ENCODE measurements at places on chromosomes 7 and 10. TPM values are rescaled to one million over a fixed set of nuclear protein-coding genes. Genes with fewer than 3 reads are reported as not detected.

AGBL3 gene
- total RNA-seq: 2.4 TPM

DYDC2 gene
- total RNA-seq: not detected

CALML3 gene
- not detected for total RNA-seq

DNA sequence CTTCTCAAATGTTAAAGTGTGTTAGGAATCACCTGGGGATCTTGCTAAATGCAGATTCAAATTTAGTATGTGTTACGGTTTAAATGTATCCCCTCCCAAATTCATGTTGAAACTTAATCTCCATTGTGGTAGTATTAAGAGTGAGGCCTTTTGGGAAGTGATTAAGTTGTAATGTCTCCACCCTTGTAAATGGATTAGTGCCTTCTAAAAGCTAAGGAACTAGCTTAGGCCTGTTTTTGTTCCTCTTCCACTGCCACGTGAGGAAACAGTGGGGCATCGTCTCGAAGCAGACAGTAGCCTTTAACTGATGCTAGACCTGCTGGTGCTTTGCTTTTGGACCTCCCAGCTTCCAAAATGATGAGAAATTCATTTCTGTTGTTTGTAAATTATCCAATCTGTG lies 52.3 kb upstream of the SEMA3D start:
- DNase-seq: peak; percentile 15

- DNase-seq: peak; percentile 22
These were observed 142.8 kb downstream of the LSM5 start for GRCh38 chr7:32347244-32347828.

DNA sequence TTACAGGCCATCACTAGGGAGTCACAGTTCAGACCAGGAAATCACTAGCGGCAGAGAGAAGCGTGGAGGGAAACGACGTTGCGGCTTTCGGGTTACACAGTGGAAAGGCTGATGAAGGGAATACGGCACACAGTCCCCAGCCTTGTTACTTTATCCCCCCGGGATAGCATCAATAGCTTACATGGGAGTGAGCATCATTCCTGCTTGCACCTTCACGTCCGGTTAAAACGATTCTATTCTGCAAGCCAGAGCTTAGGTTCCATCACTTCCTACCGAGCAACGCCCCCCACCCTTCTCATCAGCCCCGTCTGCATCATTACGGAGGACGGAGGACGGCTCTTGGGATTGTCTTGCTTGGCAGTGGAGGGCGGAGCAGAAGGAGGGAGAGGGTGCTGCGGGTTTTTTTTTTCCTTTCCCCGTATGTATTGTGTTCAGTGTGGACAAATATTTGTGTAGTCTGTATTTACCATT lies 124.9 kb downstream of the CLEC2L start:
- DNase-seq: no peak

SLC18A3 gene
- 0.28 TPM for total RNA-seq

DNA sequence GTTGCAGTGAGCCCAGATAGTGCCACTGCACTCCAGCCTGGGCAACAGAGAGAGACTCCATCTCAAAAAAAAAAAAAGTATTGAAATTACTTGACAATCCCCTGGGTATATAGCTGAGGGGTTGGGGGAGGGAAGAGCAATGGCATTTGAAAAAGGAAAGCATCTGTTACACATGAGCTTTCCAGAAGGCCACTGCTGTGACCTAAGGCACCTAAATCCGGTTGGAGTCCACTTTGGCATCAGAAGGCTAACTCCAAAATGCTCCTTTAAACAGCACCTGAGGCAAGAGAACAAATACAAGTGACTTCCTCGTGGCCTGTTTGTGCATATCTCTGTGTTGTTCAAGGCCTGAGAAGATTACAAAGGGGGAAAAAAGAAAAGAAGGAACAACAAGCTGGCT lies 74.8 kb upstream of the PALS2 start:
- DNase-seq: no peak

DNA sequence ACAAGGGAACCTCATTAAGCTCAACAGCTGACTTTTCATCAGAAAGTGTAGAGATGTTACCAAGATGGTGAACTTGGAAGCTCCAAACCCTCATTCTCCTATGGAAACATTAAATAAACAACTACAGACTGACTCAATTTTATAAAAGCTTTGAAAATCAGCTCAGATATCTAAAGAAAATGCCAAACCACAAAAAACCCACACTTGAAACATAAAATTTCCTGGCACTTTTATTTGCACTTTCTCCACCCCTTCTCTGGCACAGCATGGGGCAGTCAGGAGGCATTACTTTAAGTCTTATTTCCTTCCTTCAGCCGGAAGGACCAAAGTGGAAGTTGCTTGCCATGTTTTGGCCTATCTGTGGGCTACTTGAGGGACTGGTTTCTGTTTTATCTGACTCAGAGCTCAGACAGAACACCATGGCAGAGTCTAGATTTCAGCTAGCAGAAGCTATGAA lies 114.7 kb downstream of the ODAD2 start:
- peak; percentile 35 for DNase-seq

GRCh38 chr7:155310425-155311114 lies 12.9 kb downstream of the INSIG1 start:
- no peak for DNase-seq

DNA sequence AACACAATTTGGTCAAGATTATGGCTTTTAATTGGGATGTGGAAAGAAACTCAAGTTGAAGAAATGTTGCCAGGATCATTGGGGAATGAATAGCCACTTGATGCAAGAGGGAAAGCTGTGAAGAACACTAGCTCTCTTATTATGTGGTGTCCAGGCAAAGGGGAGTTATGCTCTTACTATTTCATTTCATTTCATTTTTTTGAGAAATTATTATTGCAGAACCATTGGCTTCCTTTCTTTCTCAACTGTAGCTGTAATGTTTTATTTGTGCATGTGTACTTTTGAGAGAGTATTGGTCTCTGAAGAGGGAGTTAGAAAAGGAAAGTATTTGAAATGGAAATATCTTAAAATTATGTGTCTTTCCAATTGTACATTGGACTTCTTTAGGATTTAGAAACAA lies 312.6 kb upstream of the BMPER start:
- no peak for DNase-seq

DNA sequence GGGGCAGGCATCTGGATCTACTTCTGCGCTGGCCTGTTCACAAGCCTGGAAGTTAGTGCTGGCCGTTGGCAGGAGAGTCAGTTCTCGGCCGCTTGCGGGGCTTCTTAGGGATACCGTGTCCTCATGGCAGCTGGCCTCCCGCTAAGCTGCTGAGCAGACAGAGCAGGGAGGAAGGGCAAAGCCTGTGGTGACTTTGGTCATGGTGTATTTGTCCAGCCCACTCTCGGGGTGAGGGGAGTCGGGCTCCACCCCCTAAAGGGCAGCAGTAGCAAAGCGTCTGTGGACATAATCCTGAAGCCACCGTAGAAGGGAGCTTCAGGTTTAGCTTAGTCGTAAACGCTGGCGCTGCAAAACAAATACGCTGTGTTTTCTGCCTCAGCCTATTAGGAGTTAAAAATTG lies 12.2 kb downstream of the UBE3C start:
- DNase-seq: no peak

CTBP2 gene
- 77.8 TPM for total RNA-seq

DNA sequence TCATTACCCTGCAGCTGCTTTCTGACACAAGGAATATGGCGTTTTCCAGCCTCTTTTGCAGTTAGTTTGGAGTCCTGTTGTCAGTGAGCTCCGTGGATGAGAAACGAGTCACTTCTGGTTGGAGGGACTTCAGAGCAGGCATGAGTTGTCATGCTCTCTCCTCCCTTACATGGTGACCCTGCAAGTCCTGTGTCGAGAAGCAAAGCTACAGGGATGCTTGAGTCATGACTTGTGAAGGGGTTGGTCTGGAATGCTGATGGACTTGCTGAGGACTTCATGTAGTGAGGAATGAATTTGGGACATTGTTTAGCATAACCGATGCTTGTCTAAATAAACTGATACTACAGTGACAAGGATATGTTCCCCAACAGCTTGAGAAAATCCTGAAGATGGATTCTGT lies 108.8 kb downstream of the ADCYAP1R1 start:
- no peak for DNase-seq

GIMAP2 gene
- 4.3 TPM for total RNA-seq

DNA sequence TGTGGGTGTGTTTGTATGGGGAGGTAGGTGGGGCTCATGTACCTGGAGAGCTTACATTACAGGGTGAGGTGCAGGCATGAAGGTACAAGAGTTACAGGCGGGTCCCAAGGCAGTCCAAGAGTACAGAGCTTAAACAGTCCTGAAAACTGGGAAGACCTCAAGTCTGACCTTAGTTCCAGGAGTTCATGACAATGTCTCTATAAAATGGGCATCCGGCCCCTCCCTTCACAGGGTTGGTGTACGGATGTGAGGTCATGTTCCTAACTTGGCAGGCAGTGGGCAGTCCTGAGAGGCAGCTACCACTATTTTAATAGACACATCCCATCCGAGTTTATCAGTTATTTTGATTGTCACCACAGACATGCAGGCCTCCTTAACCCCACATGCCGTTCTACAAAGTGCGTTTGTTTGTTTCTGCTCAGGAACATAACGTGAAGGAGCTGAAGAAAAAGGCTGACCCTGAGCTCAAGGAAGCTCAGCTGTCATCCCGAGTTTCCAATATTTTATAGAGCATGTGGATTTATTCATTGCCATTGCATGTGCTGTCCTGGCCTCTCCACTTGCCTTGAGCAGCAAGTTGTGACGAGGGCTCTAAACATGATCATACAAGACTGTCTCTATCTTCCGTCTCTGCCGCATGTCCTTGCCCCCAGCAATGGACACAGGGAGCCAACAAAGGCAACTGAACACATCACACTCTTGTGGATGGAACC lies 647.5 kb upstream of the IGFBP3 start:
- DNase-seq: no peak

HMX3 gene
- 0.26 TPM for total RNA-seq

DNA sequence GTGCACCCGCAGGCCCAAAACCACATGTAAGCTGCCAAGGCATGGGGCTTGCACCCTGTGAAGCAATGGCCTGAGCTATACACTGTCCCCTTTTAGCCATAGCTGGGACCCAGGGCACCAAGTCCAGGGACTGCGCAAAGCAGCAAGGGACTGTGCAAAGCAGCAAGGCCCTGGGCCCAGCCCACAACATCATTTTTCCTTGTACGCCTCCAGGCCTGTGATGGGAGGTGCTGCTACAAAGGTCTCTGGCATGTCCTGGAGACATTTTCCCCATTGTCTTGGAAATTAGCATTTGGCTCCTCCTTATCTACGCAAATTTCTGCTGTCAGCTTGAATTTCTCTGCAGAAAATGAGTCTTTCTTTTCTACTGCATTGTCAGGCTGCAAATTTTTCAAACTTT lies 24.8 kb downstream of the ARHGAP19 start:
- no peak for DNase-seq

GRCh38 chr7:99485094-99485493 lies 12.4 kb downstream of the ZNF789 start:
- no peak for DNase-seq

DNA sequence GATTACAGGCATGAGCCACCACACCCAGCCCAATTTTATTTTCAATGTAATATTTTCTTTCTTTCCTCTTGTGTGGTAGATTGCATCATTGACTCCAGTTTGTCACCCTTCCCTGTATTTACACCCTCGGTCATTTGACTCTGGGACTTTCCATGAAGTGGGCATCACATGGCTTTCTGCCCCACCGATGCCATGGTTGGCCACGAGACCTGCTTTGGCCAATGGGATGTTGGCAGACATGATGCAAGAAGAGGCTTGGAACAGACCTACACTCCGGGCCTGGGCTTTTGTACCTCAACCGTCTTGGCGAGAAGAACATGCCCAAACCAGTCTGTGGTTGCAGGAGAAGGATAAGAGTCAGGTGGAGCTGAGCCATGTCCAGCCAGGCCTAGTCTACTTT lies 38.8 kb upstream of the CACUL1 start:
- DNase-seq: no peak

- no peak for DNase-seq
These were observed 991 bp downstream of the ANKRD61 start for GRCh38 chr7:6032167-6032566.

DDC gene
- total RNA-seq: not detected

CREB3L2 gene
- total RNA-seq: 20.4 TPM

VKORC1L1 gene
- total RNA-seq: 30.5 TPM

DNA sequence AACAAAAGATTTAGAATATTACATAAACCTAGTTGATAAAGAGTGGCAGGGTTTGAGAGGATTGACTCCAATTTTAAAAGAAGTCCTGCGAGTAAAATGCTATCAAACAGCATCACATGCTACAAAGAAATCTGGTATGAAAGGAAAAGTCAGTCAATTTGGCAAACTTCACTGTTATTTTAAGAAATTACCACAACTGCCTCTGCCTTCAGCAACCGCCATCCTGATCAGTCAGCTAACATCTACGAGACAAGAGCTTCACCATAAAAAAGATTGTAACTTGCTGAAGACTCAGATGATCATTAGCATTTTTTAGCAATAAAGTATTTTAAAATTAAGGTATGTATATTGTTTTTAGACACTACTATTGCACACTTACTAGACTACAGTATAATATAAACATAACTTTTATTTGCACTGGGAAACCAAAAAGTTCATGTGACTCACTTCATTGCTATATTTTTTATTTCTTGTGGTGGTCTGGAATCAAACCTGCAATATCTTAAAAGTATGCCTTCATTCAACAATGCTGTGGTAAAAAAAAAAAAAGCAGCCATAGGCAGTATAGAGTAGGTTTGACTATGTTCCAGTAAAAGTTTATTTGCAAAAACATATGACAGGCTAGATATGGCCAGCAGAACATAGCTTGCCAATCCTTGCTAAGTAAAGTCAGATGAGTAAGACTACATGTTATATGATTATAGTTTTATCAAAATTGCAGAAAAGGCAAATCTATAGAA lies 74.4 kb downstream of the GLCCI1 start:
- no peak for DNase-seq

SLC12A9 gene
- 23.8 TPM for total RNA-seq

RAPGEF5 gene
- 14.9 TPM for total RNA-seq

DNA sequence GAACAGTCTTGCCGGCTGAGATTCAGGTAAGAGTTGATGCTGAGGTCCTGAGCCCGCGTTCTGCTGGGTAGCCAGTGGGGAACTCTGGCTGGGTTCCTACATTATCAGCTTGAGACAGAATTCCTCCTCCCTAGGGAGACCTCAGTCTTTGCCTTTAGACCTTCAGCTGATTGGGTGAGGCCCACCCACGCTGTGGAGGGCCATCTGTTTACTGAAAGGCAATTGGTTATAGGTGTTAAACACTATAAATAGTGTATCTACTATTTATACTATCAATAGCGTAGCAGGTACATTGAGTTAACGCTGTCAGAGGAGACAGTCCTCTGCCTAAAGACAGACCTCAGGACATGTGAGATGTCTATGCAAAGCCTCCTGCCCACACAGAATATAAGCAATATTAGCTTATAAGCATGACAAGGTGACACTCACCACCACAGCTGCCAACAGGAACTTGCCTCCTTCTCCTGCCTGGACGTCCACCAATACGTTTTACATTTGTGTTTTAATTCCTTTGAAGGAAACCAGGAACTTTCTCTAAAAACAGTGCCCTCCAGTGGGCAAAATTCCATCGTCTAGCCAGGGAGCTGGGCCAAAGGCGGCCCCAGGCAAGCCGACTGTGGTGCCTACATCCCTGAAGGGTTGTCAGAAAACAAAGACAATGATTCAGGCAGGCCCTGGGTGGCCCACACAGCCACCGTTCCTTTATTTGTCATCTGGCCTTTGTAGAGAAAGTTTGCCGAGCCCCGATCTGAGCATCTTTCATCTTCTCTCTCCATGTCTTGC lies 58.8 kb downstream of the INSIG1 start:
- DNase-seq: peak; percentile 61

All from A673 (cell line).